ENCODE measurements at places on chromosomes 1 and 21.

DNA sequence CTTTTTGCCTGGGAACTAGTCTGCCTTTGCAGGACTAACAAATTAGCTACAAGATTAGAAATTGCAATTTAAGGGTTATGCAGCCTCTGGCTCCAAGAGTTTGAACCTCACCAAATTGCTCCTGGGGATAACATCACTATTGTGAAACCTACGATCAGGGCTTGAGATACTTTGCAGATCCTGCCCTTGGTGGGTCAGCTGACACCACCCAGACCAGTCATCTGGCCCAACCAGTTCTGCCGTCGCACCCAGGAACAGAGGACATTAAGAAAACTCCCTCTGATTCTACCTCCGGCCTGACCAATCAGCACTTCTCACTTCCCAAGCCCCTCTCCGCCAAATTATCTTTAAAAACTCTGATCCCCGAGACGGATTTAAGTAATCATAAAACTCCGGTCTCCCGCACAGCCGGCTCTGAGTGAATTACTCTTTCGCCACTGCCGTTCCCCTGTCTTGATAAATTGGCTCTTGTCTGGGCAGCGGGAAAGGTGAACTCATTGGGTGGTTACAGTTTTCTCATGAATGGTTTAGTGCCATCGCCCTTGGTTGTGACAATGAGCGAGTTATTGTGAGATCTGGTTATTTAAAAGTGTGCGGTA, 32.9 kb upstream of the B3GALT5 start:
- DNase-seq, result no peak

GRCh38 chr1:21670059-21670881, 1.1 kb upstream of the RAP1GAP start:
- no peak for DNase-seq

- peak; percentile 16 for DNase-seq
Observed at GRCh38 chr21:45827302-45827692, 154.3 kb upstream of the COL6A1 start.

DNA sequence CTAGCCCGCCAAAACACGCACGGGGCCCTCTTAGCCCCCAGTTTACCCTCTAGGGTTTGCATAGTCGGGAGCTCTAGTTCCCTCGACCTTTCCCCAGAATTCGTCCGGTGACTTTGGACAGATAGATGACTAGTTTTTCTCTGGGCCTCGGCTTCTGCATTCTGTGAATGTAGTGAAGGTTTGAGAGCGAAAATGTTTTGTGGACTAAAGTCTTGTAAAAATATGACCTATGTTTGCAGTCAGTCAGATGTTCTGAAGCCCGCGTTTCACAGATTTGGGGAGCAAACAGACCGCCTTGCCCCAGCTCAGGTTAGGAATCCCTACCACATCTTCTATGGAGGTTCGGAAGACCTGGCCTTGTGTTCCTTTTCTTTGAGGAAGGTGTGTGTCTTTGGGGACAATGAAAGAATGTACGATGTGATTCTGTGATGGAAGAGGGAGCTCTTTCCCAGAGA, 401 bp downstream of the UQCRH start:
- no peak for DNase-seq

DNA sequence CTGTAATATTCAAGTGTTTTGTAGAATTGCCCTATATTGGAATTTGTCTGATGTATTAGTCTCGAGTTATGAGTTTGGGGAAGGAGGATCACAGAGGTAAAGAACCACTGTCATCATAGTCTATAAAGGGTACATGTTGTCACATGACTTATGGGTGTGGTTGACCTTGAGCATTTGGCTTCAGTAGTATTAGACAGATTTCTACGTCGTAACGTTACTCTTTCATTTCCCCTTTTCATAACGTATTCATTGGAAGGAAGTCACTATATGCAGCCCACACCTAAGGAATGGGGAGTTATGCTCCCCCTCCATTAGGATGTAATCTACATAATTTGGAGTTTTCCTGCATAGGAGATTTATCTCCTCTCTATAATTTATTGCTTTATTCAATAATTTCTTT, 110.1 kb upstream of the VAV3 start:
- no peak for DNase-seq

GRCh38 chr1:17472814-17473213, 33.3 kb upstream of the RCC2 start:
- no peak for DNase-seq

DNA sequence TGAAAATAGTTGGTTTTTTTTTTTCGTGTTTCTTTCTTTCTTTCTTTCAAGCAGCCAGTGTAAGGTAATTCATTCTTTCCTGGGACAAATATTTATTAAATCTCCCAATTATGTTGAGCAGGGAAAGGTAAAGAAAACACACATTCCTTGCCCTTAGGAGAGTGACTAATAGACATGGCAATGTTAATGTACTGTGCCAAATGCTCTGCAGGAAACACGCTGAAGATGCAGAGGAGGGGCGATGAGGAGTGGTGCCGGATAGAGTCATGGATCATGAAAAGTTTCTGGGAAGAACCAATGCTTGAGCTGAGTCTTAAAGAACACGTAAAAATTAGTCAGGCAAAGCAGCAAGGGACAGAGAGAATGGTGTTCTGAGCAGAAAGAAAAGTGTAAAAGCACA, 199.2 kb downstream of the DNM3 start:
- DNase-seq, result no peak

DNA sequence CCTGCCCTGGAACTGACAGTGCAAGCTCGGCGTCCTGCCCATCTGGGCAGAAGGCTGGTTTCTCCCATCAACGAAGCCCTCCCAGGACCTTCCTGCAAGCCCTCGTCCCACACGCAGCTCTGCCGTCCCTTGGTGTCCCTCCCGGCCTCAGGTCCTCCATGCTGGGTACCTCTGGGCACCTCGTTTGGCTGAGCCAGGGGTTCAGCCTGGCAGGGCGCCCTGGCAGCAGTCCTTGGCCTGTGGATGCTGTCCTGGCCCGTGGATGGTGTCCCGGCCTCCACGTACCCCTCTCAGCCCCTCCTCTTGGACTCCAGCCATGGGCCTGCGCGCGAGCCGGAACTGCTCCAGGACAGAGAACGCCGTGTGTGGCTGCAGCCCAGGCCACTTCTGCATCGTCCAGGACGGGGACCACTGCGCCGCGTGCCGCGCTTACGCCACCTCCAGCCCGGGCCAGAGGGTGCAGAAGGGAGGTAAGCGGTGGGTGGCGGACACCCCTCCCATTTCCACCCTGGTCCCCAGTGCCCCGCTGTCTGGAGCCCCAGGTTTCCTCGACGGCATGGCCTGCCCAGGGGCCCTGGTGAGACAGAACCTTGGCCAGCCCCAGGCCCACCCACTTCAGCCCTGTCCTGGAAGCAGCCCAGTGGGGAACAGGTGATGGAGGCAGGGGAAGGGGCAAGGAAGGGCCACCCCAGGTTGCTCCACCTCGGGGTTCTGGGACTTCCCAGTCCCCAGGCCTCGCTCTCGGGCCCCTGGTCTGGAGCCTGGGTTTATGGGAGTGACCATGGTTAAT, 3.5 kb downstream of the TNFRSF14 start:
- DNase-seq, result no peak

DNA sequence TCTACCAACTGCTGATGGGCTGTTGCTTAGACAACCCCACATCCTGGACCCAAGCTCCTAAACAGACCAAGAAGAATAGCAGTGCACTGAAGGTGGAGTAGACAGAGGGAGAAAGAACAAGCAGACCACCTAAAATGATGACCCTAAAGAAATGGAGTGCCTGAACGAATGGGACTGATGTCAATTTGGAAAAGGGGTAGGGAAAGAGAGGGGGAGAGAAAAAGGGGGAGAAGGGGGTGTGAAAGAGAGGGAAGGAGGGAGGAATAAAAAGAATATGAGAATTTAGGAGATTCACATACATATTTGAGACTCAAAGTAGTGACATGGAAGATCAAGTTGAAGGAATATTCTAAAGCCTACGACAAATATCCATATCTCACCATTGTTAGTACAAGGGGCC, 144.4 kb upstream of the DUSP10 start:
- no peak for DNase-seq

DNA sequence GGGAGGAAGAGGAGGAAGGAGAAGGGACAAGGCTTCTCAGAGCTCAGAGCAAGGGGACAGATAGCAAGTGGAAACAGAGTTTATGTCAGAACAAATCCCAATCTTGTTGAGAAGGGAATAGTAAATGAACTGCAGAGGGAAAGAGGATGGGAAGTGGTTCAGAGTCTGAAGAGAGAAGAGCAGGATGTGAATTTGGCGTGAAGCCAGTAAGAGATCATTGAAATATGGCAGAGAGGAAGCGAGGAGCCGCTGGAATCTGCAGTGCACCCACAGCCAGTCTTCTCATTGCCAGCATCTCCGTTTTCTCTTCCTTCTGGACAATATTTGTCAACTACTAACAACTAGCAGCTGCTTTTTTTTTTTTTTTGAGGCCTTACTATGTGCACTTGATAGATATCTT, 19.1 kb downstream of the OLFML3 start:
- no peak for DNase-seq

- DNase-seq, result no peak
Observed at GRCh38 chr1:1260843-1261560, 12.7 kb downstream of the UBE2J2 start.

DNA sequence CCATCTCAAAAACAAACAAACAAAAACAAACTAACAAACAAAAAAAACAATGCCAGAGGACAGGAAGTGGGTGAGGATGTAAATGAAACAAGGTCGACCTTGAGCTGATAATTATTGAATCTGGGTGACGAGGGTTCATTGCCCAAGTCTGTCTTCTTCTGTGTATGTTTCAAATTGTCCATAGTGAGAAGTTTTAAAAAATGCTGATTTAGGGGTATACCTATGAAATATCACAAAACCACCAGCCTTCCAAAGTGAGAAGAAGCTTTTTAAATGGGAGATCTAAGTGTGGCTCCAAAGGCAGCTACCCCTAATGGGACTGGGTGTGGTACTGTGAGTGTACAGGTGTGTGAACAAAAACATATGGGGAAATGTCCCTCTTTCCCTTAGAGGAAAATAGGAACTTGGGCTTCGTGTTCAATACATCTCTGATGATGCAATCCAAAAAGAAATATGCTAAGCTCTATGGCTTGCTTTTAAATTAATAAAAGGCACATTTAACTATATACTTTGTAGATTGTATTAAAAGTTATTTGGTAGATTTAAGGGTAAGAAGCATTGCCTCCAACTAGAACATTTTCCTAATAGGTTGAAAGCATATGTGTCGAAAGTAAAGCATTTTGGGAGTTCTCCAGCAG, 33.1 kb upstream of the VPS26C start:
- no peak for DNase-seq

GRCh38 chr1:109547463-109548320, 723 bp upstream of the GNAI3 start:
- no peak for DNase-seq

DNA sequence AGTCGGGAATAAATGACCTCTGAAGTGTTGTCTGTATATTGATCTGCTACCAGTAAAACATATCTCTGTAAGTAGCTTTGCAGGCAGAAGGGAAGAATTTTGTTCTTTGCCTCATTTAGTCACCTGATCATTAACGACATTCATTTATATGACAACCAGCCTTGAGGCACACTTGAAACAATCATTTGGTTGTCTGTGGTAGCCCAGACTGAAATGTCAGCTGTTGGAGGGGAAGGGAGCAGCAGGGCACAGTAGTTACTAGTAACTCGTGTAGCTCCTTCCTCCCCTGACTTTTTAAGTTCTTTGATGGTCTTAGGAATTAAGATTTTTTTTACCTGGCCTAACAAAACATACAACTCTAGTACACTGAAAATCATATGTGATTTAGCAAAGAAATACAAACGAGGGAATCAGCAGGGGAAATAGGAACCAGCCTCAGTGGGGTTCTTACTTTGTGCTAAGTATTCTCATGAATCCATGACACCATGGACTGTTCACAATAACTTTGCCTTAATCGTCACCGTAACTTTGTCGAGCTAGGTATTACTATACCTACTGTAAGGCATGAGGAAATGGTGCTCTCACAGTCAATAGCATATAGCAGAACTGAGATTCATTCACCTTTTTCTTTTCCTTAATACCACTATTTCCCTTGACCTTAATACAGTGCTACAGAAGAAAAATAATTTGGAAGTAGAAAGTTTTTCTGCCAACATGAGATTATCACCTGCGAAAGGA, 6.4 kb downstream of the IL12RB2 start:
- no peak for DNase-seq

DNA sequence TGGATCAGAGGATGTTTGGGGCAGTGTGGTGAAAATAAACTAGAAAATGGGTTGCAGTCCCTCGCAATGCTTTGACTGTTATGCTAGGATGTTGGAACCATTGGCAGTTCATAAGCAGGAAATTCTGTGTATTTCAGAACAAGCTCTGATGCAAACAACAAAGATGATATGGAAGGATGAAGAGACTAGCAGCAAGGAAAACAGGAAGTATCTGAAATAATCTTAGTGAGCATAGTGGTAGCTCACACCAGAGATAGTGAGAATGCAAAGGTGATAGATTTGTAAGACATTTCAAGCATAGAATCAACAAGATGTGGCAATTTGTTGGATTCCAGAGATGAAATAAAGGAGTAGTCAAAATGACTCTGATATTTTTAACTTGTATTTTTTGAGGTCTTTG, 11.1 kb upstream of the RCC1 start:
- DNase-seq, result no peak

DNA sequence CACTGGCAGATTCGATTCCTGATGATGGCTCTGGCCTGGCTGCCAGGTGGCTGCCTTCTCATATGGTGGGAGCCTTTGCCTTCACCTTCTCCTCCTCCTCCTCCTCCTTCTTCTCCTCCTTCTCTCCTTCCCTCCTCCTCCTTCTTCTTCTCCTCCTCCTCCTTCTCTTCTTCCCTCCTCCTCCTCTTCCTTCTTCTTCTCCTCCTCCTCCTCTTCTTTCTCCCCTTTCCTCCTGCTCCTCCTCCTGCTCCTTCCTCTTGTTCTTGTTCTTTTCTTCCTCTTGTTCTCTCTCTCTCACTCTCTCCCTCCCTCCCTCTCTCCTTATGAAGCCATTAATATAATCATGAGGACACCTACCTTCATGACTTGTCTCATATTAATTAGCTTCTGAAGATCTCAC, 278.7 kb downstream of the CAMTA1 start:
- no peak for DNase-seq

- no peak for DNase-seq
Observed at GRCh38 chr1:66464802-66465201, 69.2 kb upstream of the SGIP1 start.

All from naive thymus-derived CD8-positive, alpha-beta T cell (primary cell).